Breast epithelium (tissue), 4 donors: ENCODE measurements at places on chromosomes 11 and 22. TPM values are rescaled to one million over a fixed set of nuclear protein-coding genes. Genes with fewer than 3 reads are reported as not detected.

DNA sequence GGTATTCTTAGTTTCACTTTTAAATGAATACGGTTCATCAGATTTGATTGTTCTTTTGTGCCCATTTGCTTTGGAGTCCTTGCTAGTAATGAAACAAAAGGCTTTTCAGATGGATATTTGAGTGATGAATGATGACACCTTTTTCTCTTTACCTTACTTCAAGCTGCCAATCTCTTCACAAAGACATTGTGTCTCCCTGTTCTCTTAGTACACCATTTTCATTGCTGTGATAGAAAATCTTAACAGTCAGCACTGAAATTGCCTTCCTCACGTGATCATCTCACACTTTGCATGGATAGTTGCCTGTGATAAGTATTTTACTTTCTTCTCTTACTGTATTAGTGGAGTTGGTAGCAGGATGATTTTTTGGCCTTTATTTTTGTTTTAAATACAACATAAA is 396.6 kb downstream of the NELL1 start:
- peak overlapping the region; percentile 33 for H3K4me3 ChIP-seq
- DNase-seq: no peak
- no peaks in the 10 kb centered on the region for H3K36me3 ChIP-seq
- no peak overlapping the region for H3K27ac ChIP-seq
- H3K27me3 ChIP-seq: no peaks in the 10 kb centered on the region

DNA sequence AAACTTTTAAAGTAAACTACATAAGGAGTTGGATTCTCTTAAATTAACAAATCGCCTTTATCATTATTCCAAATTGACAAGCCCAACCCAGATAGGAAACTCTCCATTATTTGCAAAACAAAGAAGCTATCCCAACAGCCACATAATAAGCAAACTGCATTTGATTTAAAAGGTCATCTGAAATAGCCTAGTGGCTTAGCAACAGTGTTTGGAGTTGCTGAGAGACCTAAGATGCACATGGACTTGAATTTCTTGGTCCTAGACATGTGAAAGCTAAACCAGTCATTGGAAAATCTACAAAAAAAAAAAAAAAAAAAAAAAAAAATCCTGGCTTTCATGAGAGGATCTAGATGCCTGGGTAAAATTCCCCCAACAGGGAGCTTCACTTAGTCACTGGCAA is 69.5 kb downstream of the PRCP start:
- H3K27ac ChIP-seq: no peak overlapping the region
- no peaks in the 10 kb centered on the region for H3K36me3 ChIP-seq

GRCh38 chr11:17256512-17256911 is 20.0 kb upstream of the NUCB2 start:
- DNase-seq: no peak
- H3K36me3 ChIP-seq: no peaks in the 10 kb centered on the region
- no peak overlapping the region for H3K27ac ChIP-seq
- no peaks in the 10 kb centered on the region for H3K4me1 ChIP-seq
- H3K27me3 ChIP-seq: no peaks in the 10 kb centered on the region

GRCh38 chr11:59810911-59811259 is 307 bp upstream of the MRPL16 start:
- H3K27me3 ChIP-seq: no peaks in the 10 kb centered on the region
- H3K4me1 ChIP-seq: no peaks in the 10 kb centered on the region
- H3K36me3 ChIP-seq: no peaks in the 10 kb centered on the region
- DNase-seq: no peak
- H3K27ac ChIP-seq: peak overlapping the region; percentile 89

DNA sequence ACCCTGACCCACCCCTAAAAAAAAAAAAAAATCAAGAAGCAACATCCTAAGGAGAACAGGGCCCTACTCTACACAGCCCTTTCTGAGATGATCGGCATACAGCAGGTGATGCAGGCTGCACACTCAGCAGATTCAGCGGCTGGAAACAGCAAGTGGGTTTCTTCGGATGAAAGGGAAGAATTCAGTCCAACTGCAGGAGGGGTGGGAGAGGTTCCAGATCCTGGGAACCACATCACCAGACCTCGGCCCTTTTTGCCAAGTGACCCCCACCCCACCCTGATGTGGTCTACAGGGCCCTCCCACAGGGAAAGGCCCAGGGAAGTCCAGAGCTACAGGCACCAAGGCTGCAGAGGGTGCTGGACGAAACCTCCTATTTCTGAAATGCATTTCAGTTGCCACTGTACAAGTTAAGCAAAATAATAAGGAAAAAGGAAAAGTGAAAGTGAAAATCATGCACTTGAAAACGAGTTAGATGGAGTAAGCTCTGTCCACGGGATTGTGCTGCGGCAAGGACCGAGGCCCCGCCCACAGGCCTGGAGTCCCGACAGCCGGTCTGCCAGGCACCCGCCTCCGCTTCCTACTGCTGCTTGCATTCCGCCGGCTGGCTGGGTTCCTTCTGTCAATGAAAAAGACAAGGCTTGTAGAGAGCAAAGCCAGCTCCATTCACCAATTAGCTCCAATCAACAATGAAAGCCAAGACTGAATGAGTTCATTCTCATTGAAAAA is 16.0 kb upstream of the PHLDA2 start:
- H3K4me3 ChIP-seq: peak overlapping the region; percentile 14
- H3K36me3 ChIP-seq: no peaks in the 10 kb centered on the region
- peak; percentile 89 for DNase-seq
- no peaks in the 10 kb centered on the region for H3K27me3 ChIP-seq
- peak overlapping the region; percentile 46 for H3K27ac ChIP-seq

The MS4A7 gene
- total RNA-seq: 105 TPM

The FGF4 gene
- total RNA-seq: not detected

The ADSL gene
- 92.3 TPM for total RNA-seq

The ACR gene
- 0.80 TPM for total RNA-seq
